GM12864 (cell line): ENCODE measurements at places on chromosomes 5 and 9.
A peak's percentile ranks its signal among the peaks of the same experiment; 100 is the strongest.

GRCh38 chr5:178695556-178695955 is 34.9 kb downstream of the ZNF354A start:
- no peak for DNase-seq

DNA sequence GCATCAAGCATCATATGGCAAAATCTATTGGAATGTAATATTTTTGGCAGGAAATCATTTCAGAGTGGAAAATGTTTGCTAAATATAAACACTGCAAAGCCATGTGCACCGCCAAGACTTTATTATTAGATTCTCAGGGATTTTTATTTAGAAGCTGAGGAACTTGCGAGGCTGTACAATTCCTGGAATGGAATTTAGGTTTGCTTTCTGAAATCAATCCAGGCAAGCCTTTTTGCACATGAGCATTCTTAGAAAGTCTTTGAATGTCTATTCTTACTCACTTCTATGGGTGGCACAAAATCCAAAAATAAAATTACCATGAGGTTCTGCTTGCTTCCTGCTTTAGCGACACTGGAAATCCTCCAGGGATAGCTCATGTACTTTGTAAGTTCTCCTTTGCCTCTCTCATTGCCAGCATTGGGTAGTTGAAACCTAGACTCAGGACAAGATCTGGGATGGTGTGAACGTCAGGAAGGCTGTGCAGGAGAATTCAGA is 71.5 kb upstream of the PALM2AKAP2 start:
- no peak for DNase-seq

DNA sequence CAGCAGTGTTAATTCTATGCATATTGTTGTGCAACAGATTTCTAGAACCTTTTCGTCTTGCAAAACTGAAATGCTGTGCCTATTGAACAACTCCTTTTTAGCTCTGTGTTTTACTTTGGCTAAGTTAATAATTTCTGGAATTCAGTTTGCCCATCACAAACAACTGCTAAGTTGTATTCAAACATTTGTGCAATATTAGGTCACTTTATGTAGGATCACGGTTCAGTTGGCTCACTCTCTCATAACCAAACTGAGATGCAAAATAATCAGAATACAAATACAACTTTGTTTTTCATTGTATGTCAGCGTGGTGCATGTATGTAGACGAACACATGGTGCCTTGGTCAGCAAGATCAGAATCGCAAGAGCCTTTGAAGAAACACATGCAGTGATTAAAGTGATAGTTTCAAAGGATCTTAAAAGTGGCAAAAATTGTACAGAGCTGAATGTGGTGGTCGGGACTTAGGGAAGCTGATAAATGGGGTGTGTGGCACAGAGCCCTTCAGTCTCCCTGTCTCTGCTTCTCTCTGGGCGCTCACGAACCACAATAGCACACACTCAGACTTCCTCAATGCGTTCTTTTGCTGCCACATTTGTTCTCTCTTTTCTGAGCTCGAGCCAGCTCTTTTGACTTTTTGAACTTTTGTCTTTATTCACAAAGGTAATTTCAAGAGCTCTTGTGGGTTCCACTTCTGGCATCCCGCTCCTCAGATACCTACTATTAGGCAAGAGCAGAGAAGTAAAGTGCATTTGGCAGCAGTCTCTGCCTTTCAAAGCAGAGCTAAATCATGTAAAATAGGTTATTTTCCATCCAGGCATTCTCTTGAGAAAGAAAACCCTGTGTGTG is 112.4 kb upstream of the CTSL start:
- DNase-seq: no peak

DNA sequence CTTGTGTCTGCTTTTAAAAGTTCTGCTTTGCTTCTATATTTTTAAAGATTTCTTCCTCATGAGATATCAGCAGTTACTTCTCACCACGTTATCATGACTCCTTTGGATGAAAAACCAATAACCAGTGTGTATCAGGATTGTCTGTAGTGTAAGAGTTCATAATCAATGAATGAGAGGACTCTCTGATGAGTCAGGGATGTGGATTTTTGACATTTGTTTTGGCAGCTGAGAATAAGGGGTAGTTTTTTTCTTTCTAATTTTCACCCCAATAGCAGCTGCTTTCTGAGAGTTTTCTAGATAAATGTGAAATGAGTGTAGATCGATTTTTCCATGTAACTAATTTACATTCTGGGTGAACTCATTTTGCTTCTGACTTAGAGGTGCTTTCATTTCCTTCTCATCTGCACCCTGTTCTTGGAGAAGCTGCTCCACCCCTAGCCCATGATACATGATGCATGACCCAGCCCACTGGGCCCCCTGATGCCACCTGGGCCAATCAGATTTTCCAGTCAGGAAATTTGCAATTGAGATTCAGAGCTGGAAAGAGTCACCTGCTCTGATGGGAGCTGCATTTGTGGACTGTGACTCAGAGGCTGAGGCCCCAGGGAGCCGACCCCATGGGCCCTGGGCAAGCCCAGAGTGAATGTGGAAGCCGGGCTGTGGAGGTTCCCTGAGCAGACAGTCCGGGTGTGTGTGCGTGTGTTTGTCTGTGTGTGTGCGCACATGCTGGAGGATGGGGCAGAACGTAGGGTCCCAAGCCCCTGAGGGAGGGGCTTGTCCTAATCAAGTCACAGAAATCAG is 159.3 kb downstream of the RGS3 start:
- DNase-seq: peak; percentile 29

- no peak for DNase-seq
Measured at GRCh38 chr5:101637599-101637998, 658.5 kb downstream of the SLCO4C1 start.

DNA sequence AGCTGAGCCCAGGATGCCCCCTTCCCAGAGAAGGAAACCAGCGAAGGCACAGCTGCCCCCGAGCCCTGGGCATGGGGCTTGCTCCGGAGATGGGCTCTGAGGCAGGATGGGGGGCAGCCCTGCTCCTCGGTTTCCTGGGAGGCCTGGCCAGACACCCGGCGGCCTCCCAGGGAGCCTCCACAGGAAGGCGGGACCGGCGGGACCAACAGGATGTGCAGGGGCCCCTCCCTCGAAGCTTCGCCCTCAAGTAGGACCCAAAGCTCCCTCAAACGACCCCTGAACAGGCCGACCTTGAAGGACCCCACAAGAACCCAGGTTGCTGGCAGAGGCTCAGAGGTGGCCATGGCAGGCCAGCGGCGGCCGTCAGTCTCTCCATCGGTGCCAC is 11.7 kb downstream of the EXD3 start:
- DNase-seq: no peak

DNA sequence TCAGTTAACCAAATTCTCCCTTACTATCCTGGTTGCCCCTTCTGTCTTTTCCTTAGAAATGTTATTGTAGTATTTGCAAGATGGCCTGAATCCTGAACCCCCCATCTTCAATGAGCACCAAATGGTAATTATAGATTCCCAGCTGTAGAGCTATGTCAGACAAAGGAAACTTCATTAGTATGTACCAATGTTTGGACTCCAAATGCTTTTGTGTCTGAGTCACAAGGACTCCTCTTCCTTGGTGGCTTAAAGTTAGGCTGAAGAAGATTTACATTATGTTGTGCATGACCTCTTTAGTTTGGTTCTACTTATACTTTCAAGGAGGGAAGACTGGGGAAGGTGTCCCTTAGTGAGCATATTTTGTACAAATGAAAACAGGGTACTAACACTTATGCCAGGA is 105.9 kb upstream of the CDKN2B start:
- DNase-seq: no peak

- DNase-seq: no peak
Measured at GRCh38 chr5:180120237-180121101, 48.9 kb upstream of the RNF130 start.
